ENCODE measurements at places on chromosomes 11 and 22.

DNA sequence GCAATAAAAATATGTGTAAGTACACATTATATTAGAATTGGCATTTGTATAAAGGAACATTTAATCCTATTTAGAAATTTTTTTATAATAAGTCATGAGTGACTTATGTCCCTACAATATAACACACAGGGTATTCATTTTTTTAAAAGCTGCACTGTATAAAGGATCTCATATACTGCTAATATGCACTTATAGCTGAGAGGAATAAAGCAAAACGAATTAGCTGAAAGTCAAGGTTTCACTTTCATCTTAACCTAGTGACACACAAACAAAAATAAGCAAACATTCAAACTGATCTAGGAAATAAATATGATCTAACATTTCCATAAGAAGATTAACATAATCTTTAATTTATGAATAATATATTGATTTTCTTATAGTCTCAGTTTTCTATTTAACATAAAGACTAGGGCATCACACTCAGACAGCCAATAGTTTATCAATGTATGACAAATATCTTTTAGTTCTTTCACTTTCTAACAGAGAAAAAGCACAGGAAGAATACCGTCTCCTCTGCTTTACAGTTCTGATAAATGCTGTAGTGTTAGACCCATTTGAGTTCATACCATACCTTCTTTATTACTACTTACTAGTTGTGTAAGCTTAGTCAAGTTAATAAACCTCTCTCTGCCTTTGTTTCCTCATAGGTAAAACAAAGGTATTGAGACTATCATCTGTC is 42.9 kb downstream of the DCDC1 start:
- DNase-seq: no peak

DNA sequence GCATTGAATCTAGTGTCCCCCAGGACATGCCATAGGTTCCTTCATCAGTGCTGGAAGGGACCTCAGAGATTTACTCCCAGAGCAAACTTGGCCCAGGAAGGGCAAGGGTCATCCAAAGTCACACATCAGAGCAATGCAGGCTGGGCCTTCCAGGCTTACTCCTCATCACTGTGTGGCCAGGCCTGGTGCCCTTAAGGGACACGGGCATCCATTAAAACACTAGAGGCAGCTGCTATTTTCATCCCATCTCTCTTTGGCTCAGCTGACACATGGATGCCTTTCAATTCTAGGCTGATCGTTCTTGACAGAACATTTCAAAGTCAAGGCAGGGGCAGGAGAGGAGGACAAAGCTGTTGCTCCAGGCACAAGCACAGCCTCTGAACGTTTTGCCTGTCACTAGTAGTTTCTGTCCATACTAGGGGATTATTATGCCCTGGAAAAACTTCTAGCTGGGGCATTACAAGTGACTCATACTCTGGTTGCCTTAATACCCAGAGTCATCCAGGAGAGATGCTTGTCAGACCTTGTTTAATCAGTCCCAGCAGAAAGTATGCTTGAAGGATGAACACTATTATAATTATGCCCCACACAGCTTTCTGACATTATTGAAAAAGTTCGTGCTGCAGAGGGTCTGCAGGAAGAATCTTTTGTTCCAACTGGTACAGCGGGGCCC is 240.3 kb downstream of the TENM4 start:
- no peak for DNase-seq

DNA sequence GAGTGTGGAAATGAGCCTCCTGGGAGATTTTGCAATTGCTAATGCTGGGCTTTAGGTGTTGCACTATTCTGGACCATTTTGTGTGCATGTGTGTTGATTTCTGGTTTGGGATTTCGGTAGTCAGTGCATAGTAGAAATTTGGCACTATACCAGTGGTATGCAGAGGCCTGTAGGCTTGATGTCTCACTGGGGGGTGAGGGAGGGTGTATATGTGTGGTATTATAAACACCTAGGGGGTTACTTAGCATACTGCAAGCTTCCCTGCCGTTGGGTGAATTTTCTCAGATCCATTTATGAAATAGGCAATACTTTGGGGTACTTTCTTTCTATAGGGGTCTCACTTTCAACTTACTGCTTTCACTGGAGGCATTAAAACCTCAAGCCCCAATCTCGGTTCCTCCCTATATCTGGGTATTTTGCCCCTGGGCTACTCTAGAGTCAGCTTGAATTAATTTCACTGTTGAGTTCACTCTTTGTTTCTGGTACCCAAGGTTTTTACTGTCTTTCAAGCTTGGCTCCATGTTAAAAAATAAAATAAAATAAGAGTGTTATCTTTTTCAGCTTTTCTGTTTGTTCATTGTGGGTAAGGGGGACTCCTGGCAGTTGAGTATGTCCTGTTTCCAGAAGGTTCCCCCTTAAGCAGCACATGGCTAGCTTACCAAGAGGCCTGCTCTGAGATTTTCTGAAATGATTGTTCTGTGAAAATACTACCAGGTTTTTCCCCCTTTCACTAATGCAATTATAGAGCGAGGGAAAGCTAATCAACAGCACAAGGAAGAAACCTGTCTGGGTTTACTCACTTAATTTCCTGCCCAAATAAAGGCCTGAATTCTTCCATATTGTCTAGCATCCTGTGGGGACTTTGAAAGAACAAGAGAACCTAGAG is 45.8 kb downstream of the PPFIBP2 start:
- no peak for DNase-seq

- no peak for DNase-seq
These were observed 4.2 kb upstream of the UVRAG start for GRCh38 chr11:75810637-75811390.

GRCh38 chr11:123173040-123173855 is 21.8 kb downstream of the CLMP start:
- no peak for DNase-seq

DNA sequence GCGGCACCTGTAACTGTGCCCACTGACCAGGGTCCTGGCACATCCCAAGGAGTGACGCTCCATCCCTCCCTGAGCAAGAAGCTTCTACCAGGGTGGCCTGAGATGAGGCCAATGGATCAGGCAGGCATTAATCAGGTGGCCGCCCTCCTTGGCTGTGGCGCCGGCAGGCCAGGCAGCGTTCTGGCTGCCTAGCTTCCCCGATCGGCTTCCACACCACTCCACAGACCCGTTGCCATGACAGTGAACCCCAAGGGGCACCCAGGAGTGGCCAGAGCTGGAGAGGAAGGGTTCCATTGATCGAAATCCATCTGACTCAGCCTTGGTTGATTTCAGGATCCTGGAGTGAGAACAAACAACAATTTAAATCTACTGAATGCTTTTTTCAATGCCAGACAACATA is 20.5 kb downstream of the LRRC55 start:
- no peak for DNase-seq

DNA sequence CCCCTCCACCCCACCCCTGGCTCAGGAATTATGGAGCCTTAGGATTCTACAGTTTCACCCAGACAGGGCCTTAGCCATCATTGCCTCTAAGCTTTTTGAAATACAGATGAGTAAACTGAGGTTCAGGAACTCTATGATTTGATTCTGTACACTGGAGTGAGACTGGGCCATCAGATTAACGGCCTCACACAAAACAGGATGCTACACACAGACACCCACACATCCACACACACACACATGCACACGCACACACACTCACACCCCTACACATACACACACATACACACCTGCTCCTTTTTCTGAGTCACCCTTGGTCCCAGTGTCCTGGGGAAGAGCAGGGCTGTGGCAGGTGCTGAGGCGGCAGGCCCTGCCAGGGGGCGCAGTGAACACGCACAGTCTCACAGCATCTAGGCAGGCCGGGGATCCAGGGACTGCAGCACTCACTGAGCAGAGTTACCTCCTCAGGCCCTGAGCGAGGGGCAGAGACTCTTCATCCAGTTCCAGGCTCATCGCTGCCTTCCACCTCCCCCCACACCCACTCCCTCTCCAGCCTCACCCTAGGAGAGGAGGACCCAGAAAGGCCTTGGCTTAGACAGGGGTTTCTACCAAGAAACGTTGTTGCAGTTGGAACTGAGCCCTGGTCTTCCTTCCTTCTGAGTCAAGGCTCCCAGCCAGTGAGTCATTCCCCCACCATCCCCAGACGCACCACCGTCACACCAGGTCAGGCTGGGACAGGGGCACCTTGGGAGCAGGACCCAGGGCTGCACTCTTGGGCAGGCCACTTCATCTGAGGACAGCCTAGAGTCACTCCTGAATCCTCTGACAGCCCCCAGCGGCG is 89.8 kb upstream of the PARVA start:
- DNase-seq: no peak

DNA sequence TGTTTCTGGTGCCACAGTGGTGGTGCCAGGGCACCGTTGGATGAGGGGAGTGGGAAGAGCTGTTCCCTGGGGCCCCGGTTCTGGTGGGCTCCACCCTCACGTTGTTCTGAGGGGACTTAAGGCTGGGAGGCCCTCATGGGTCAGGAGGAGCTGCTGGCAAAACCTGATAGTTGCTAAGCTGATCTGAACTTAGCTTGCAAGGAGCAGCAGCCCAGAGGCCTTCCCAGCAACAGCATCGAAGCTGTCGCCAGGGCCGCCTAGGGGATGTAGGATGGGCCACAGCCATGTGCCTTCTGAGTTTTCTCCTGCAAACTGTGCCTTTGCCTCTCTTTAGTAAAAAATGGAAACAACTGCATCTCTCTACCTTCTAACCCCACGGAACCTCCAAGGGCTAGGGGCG is 240.2 kb downstream of the TBC1D22A start:
- DNase-seq: no peak

DNA sequence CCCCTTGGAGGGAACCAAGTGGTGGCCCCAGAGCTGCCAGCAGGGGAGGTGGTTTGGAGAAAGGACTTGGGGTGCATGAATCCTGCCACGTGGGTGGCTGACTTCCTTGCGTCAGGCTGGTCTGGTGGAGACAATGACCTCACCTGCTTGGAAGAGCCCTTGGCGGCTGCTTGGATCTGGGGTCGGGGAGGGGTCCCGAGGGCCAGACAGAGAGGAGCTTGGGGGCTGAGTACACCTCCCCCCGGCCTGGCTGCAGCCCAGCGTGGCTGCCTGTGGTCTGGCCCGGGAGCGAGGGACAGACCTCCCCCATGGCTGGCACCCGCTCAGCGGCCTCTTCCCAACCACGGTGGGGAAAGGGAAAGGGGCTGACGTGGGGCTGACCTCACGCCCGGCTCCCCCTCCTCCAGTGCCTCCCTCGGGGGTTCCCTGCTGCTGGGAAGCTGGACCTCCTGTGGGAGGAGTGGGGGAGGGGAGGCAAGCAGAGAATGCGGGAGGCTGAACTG is 13.8 kb downstream of the LIF start:
- DNase-seq: no peak

DNA sequence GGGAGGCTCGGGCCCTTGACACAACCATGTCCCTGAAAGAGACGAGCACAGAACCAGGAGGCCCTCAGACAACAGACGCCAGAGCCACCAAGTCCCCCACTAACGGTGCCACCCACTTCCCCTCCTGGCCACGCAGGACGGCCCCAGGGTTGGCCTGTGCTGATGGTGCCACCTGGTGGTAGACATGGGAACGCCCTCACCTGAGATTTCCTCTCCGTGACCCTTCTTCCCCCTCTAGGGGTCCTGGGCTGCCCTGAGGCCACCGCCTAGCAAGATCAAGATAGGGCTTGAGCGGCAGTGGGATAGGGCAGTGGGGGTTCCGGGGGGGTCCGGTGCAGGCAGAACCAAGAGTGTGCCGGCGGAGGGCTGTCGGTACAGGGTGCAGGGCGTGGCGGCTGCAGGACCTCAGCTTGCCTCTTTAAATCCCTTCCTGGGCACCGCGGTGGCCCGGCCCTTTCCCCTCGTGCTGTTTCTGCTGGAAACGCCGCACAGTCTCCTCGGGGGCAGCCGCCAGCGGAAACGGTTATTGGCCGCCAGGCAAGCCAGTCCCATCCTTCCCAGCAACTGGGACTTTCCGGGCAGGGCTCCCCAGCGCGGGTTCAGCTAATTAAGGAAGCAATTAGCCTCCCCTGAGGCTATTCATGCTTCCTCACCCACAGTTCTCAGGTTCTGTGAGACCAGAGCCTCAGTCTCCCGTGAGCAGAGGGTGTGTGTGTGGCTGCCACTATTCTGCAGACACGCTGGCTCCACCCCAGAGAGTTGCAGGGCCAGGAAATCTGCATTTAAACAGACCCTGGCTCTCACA is 5.5 kb upstream of the NFAM1 start:
- DNase-seq: peak; percentile 82

GRCh38 chr11:15748741-15749140 is 607.6 kb downstream of the SOX6 start:
- no peak for DNase-seq

DNA sequence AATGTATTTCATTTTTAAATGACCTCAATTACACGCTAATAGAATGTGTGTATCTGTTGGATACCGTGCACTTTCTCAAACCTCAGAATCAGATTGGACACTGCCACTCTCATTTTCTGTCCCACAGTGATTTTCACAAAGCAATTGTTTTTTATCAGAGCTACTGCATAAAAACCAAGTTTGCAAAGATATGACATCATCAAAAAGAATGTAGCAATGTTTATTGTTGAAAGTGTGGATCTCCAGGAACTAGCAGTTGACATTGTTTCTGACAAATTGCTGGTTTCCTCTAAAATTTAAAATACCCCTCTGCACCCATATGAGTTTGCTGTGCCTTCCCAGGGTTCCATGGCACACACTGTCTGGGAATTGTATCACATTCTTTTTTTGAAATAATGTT is 362.7 kb upstream of the DDI1 start:
- DNase-seq: no peak

GRCh38 chr11:15800111-15800800 is 556.1 kb downstream of the SOX6 start:
- DNase-seq: no peak

GRCh38 chr22:31243339-31244045 is 31.4 kb downstream of the LIMK2 start:
- no peak for DNase-seq

- no peak for DNase-seq
These were observed 1.6 kb upstream of the FBXO3 start for GRCh38 chr11:33775832-33776470.

GRCh38 chr22:46942799-46943785 is 180.6 kb downstream of the TBC1D22A start:
- no peak for DNase-seq

- no peak for DNase-seq
These were observed 7.8 kb downstream of the PHOX2A start for GRCh38 chr11:72236083-72236697.

GRCh38 chr22:50048061-50048765 is 9.9 kb downstream of the TTLL8 start:
- no peak for DNase-seq

GRCh38 chr11:131964698-131965483 is 594.5 kb downstream of the NTM start:
- no peak for DNase-seq

DNA sequence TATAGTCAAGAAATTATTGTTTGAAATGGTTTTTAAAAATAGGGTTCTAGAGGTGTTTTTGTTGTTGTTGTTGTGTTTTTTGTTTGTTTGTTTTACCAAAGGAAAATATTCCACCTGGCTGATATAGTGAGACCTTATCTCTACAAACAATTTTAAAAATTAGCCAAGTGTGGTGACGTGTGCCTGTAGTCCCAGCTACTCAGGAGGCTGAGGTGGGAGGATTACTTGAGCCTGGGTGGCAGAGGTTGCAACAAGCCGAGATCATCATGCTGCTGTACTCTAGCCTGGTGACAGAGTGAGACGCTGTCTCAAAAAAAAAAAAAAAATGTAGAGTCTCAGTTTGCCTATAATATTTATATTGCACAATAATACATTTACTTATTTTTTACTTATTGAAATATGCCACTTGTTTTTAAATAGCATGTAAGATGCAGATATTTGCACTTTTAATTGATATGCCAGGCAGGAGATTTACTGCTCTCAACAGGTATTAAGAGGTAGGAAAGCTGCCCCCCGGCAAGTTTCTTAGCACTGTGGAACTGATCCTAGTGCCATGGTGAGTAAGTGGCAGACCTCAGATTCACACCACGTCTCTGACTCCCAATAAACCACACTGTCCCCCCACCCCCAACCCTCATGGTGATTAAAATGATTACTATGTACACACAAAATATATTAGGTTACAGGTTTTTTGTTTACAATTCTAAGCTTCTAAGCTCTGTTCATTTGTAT is 157.4 kb downstream of the TEAD1 start:
- no peak for DNase-seq
